ENCODE measurements at places on chromosomes 2 and 18.
A peak's percentile ranks its signal among the peaks of the same experiment; 100 is the strongest.

DNA sequence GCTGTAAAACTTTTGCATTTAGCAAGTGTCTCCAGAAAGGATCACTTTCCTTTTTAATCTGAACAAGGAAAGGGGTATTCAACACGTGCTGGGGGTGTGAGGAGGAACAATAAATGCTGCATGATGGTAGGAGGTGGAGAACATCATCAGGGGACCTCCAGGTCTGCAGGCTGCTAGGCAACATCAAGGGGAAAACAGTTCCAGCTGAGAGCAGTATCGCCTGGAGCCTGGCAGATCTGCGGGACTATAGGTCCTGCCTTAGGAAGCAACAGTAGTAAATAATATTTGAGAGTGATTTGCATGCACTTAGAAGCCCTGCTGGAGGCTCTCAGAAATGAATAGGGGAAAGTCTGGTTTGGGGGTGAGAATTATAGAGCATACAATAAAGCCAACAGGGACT lies 175.6 kb downstream of the SUCLG1 start:
- no peak for DNase-seq

- DNase-seq, result no peak
These were observed 6.9 kb downstream of the SNORC start for GRCh38 chr2:232876978-232877441.

DNA sequence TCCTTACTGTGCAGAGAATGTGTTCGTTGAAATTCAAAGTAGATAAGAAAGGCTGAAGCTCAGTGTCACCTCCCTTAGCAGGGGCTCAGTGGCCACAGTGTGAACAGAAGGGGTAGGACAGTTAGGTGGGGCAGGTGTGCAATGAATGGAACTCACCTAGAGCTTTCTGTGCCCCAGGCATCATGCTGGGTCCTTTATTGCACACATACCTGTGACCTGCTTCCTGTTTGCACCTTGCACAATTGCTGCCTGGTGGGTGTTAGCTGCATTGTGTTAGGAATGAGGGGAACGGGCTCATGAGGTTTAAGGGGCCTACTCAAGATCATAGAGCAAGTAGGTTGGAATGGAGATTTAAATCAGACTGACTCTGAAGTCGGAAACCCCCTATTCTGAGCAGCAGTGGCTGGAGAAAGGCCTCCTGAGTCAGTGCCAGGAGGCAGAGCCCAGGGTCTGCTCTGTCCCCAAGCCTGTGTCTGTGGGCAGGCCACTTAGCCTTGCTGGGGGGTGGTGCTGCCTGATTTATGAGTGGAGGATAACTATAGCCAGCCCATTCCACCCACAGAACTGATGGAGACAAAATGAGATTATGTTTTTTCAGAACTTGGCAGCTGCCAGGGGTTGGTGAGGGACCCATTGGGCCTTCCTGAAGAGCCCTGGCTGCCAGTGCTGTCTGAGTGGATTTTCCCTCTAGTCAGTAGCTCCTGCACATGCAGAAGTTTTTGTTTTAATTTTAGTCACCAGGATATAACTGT lies 76.2 kb downstream of the NPAS2 start:
- no peak for DNase-seq

DNA sequence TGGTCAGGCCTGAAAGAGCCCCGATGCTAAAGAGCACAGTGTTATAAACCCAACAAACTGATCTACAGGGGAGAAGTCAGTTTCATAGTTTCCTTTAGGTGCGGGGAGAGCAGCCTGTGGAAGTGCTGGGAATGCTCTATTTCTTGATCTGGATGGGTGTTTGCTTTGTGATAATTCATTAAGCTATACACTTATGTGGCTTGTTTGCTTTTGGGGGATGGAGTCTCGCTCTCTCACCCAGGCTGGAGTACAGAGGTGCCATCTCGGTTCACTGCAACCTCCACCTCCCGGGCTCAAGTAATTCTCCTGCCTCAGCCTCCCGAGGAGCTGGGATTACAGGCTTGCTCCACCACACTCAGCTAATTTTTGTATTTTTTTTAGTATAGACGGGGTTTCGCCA lies 30.1 kb upstream of the CEP68 start:
- no peak for DNase-seq

DNA sequence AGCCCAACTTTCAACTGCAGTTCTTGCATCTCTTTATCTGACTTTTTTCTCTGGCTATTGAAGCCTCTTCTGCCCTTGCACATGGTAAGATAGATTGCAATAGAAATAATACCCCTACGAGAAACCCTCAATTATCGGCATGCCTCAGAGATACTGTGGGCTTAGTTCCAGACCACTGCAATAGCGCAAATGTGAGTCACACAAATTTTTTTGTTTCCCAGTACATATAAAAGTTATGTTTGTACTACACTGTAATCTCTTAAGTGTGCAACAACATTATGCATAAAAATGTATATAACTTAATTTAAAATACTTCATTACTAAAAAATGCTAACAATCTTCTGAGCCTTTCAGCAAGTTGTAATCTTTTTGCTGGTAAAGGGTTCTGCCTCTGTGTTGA lies 124.7 kb downstream of the PDE1A start:
- DNase-seq, result peak; percentile 81

DNA sequence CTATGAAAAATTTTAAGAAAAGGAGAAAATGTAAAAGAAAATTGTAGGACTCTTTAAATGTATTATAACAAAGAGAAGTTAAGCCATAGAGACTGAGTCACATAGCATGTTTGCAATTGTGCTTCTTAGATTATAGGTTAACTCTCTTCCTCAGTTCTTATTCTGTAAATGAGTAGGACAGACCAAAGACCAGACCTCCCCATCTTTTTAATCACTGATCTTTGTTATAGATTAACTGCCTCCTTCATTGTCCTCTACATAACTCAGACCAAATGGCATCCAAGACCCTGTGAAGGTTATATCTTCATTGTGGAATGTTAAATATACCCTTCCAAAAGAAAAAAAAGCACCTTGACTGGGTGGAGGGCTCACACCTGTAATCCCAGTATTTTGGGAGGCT lies 316.9 kb upstream of the LRRTM4 start:
- DNase-seq, result no peak

- no peak for DNase-seq
These were observed 20.6 kb upstream of the GCC2 start for GRCh38 chr2:108428286-108429009.

- DNase-seq, result peak; percentile 51
These were observed 171.5 kb upstream of the SIX2 start for GRCh38 chr2:45180779-45181178.

- no peak for DNase-seq
These were observed 359.9 kb upstream of the ZC3H15 start for GRCh38 chr2:186126181-186126580.

DNA sequence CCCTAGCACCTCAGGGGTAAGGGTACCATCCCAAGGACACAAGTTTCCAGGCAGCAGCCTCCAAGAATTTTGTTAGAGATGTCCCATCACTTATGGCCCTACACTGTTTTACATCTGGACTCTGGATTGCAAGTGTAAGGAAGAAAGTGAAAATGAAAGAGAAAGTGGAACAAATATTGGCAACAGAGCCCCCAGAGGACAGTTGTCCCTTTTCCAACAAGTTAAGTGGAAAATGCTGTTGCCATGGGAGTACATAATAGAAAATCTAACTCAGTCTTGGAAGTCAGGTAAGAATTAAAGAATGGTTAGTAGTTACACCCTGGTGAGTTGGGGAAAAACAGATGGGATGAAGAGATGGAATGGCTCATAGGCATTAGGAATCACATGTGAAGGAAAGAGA lies 50.6 kb downstream of the TTC21B start:
- peak; percentile 35 for DNase-seq

- DNase-seq, result no peak
These were observed 32.0 kb upstream of the INHBB start for GRCh38 chr2:120313695-120314615.

- no peak for DNase-seq
These were observed 6.4 kb upstream of the PSD4 start for GRCh38 chr2:113167115-113167932.

GRCh38 chr2:86482034-86482433 lies 40.9 kb downstream of the KDM3A start:
- no peak for DNase-seq

GRCh38 chr2:171128461-171128860 lies 32.2 kb downstream of the TLK1 start:
- no peak for DNase-seq

DNA sequence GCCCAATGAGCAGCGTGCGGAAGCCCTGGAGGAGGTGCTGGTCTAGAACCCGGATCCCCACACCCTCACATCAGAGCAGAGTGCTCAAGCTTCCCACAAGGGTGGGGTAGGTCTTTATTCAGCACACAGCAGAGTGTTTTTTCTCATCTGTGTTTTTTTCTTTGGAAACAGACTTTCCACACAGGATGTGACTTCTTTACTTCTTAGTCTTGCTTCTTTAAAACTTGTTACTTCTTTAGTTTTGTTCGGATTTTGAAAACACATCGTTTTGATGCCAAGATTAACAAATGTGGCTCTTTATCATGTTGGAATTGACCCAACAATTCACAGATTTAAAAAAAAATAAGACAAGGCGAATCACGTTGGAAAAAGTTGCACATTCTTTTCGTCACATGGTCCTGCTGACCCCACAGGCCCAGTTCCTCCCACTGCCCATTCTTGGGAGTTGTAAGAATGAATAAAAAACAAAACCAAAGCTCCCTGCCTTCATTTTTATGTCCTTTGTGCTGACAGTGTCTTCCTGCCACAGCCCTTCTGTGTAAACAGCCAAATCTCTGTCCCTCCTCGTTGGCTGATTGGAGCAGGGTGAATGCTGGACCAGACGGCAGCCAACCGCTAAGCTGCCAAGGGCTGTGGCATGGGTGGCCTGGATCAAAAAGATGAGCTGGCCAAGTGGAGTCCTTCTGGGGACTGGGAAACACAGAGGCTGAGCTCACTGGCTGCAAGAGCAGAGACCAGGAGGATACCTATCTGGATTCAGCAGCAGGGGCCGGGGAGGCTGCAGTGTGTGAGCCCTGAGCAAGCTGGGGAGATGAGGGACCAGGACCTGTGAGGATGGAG lies 81.6 kb downstream of the TWIST2 start:
- no peak for DNase-seq

- no peak for DNase-seq
These were observed 12.6 kb downstream of the GNLY start for GRCh38 chr2:85706599-85707296.

DNA sequence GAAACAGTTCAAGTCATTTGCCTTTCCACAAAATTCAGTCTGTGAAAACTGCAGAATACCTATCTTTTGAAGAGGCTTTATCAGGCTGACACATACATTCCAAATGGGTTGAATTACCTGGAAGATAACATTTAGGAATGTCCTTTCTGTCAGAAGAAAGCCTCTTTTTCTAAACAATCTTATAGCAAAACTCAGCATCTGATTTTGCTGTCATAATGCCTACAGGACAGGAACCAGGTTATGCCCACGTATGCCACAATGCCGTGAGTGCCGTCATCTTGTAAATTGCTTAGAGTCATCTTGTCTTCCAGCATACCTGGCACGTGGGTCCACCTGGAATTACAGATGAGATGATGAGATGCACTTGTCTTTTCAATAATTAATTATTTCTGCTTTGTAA lies 275.3 kb downstream of the ALPK2 start:
- no peak for DNase-seq

- no peak for DNase-seq
These were observed 7.8 kb downstream of the ATG4B start for GRCh38 chr2:241645056-241645914.

- no peak for DNase-seq
These were observed 216.6 kb downstream of the SS18 start for GRCh38 chr18:25873833-25874232.

GRCh38 chr2:11558214-11558886 lies 24.5 kb downstream of the GREB1 start:
- no peak for DNase-seq

DNA sequence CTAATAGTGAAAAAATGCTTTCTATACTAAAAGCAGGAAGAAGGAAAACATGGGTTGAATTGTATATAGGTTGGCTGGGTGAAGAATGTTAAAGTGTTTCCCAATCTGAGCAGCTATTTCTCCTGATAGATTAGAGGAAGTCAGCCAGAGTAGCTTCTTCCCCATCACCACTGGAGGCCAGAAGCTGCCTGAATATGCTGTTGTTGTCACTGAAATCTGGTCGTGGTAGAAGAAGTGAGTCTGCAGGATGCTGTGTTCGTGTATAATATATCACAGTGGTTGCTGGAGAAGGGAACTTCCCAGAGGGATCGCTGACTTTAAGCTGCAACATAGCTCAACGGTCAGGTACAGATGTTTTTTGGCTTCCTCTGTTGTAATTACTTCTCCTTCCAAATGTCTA lies 247.5 kb upstream of the LRATD1 start:
- peak; percentile 2 for DNase-seq

- DNase-seq, result peak; percentile 12
These were observed 101.9 kb downstream of the CDH20 start for GRCh38 chr18:61435064-61435652.

- DNase-seq, result no peak
These were observed 2136.2 kb upstream of the CELF4 start for GRCh38 chr18:39701839-39702238.

DNA sequence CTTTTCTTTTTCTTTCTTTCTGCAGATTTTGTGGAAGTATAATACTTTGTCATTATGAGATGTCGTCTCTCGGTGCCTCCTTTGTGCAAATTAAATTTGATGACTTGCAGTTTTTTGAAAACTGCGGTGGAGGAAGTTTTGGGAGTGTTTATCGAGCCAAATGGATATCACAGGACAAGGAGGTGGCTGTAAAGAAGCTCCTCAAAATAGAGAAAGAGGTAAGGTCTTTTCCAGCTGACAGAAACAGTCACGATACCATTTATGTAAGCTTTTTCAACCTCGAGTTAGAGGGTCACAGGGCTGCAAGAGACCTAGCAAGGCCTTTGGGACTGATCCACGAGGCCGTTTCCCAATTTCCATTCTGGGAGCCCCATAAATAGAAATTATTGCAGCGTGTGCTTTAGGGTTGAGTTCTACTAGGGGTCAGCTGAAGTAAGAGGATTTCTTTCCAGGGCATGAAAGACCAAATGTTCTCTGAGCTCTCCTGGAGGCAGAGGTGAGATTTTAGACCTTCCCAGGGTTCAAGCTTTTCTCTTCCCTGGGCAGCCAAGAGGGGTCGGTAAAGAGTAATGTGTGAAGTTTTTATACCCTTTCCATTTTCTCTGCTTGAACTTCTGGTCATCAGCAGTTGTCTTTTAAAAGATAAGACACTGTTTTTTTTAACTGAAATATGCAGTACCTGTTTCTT lies 15.5 kb downstream of the MAP3K20 start:
- no peak for DNase-seq

GRCh38 chr2:34188464-34189303 lies 589.6 kb upstream of the FAM98A start:
- DNase-seq, result no peak

GRCh38 chr18:75364512-75365253 lies 62.8 kb downstream of the SMIM21 start:
- DNase-seq, result no peak

GRCh38 chr2:176650104-176650837 lies 381.0 kb downstream of the MTX2 start:
- DNase-seq, result no peak

All from fibroblast of skin of scalp (primary cell).